ENCODE measurements at places on chromosomes 13 and 19.

- peak; percentile 43 for DNase-seq
Observed at GRCh38 chr19:45171211-45171623, 6.8 kb downstream of the TRAPPC6A start.

DNA sequence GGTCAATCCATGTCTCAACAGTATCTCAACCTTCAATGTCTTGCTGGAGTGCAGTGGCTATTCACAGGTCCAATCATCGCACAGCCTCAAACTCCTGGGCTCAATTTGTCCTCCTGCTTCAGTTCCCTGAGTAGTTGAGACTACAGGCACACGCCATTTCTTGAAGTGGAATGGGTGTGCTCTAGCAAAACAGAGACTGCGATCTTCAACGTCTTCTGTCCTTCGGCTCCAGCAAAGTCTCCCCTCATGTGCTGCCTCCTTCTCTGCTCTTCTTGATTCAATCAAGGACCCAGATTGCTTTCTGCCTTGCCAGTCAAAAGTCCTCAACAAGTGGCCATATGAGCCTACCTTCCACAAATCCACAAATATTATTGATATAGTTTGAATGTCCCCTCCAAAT, 466.7 kb upstream of the MIR17HG start:
- DNase-seq: no peak

- no peak for DNase-seq
Observed at GRCh38 chr13:98989469-98990235, 11.8 kb upstream of the DOCK9 start.

- no peak for DNase-seq
Observed at GRCh38 chr13:42650506-42650905, 76.6 kb downstream of the TNFSF11 start.

DNA sequence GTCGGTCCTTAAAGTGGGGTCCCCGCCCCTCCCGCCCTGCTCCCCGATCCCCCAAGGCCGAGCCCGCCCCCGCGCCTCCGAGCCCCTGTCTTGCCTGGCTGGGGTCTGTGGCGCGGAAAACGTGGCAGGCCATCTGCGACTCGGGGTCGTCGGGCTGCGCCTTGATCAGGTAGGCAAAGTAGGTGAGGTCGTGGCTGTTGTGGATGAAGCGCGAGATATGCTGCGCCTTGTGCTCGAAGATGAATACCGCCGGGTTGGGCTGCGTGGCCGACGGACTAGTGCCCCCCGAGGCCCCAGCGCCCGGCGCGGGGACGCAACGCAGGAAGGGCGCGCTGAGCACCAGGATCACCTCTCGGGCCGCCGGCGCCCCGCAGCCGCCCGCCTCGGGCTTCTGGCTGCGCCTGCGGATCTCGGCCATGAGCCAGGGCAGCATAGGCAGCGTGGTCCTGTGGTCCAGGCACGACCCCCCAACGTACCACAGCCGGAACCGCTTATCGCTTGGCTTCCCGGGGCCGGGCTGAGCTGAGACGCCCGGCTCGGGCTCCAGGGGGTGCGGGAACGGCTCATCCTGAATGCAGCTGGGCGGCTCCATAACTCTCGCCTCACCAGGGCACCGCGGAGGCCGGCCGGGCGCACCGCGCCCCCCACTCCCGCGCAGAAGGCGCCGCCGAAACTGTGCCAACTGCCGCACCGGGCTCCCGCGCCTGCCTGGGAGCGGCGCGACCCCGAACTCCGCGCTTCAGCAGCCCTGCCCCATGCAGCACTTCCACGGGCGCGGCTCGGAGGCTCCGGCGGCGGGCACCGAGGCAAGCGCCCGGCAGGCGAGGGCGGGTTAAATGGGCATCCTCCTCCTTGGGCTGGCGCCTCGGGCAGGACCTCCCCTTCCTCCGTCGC, 546 bp downstream of the TBC1D4 start:
- DNase-seq: peak; percentile 85

- DNase-seq: no peak
Observed at GRCh38 chr19:29606420-29606747, 301 bp downstream of the POP4 start.

DNA sequence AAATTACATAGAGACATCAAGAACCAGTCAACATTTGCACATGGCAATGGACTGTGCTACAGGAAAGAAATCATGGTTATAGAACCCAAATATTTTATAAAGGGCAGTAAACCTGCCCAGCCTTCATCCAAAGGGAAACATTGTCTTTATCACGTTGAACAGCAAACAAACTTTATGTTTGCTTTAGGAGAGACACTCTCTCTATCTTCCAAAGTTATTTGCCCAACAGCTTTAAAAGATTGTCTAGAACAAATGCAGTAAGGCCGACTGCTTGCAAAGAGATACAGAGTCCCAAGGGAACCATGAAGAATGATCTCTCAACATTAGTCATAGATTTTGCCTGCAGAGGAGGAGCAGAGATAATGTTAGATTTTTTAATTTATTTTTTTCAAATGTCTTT, 1323.5 kb upstream of the SLC10A2 start:
- no peak for DNase-seq

- no peak for DNase-seq
Observed at GRCh38 chr13:75550159-75550567, 572 bp downstream of the UCHL3 start.

DNA sequence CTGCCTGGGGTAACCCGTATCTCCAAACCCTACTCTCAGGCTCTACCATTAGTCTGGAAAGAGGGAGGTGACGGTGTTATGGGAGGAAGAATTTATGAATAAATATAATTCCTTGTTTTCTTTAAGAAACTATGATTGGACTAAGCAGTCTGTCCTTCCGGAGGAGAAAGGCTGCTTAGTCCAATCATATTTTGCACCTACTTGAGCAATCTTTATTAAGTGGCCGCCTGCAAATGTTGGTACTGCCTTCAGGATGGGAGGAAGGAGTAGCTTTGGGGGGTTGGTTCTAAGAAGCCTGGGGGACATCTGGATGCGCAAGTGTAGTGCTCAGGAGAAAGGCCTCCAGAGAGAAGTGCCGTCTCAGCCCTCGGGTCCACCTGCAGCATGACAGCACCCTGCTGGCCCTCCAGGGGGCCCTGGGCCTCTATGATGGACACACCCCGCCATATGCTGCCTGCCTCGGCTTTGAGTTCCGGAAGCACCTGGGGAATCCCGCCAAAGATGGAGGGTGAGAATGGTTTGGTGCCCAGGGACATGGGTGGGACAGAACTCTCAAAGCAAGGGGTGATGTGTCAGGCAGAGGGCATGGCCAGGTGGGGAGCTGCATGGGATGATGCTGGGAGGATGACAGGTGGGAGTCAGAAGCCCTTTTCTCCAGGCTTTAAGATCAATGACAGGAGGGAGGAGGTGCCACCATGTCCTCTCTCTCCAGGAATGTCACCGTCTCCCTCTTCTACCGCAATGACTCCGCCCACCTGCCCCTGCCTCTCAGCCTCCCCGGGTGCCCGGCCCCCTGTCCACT, 4.1 kb downstream of the ACP4 start:
- peak; percentile 84 for DNase-seq

- DNase-seq: peak; percentile 72
Observed at GRCh38 chr19:46818812-46819211, 30.4 kb upstream of the SLC1A5 start.

DNA sequence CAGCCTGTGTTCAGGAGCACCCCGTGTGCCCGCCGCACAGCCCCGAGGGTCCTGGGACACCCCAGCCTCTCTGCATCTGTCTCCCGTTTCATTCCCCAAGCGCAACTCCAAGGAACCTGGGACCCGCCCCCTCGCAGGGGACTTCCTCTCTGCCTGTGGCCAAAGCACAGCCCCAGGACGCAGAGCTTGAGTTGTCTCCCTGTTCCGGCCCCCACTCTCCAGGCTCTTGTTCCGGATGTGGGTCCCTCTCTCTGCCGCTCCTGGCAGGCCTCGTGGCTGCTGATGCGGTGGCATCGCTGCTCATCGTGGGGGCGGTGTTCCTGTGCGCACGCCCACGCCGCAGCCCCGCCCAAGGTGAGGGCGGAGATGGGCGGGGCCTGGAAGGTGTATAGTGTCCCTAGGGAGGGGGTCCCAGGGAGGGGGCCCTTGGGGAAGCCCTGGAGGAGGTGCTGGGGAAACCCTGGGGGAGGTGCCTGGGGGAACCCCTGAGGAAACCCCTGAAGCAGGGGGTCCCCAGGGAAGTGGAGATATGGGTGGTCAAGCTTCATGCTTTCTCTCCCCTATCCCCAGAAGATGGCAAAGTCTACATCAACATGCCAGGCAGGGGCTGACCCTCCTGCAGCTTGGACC, 1.3 kb downstream of the HCST start:
- peak; percentile 92 for DNase-seq

- no peak for DNase-seq
Observed at GRCh38 chr19:48946463-48947257, 8.0 kb upstream of the BAX start.

GRCh38 chr19:50393589-50393988, 9.4 kb downstream of the POLD1 start:
- no peak for DNase-seq

DNA sequence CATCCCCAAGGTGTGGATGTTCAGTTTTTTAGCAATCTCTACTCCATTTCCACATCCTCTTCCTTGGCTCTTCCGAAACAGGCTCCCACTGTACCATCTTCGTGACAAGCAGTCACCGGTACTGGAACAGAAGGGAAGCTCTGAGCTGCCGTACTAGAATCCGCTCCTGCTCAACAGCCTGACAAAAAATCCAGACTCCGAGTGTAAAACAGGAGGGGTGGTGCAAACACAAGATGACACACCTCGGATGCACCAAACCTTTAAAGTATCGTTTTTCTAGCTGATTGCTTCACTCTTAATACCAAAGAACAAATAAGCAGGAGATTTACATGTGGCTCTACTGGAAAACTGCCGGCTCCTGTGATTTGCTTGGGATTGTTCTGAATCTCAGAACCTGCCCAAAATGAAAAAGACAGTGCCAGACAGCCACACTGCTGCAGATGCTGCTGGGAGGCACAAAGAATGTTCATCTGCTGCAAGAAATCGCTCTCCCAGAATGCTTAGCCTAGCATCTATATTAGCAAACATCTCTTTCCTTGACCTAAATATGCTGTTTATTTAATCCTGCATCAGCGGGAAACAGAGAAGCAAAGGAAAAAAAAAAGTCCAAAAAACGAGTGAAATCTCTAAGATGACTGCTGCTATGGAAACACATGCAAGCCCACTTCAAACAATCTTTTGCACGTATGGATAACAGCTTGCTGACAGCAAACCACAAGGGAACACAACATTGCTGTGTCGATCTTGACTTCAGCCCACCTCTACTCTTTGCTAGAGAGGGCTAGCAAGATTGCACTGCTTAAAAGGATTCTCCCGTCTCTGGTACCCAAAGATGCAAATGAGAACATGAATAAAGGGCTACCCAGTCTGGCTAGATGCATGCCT, 38.0 kb upstream of the DOCK9 start:
- no peak for DNase-seq

GRCh38 chr13:72637561-72637960, 89.9 kb downstream of the MZT1 start:
- DNase-seq: no peak

DNA sequence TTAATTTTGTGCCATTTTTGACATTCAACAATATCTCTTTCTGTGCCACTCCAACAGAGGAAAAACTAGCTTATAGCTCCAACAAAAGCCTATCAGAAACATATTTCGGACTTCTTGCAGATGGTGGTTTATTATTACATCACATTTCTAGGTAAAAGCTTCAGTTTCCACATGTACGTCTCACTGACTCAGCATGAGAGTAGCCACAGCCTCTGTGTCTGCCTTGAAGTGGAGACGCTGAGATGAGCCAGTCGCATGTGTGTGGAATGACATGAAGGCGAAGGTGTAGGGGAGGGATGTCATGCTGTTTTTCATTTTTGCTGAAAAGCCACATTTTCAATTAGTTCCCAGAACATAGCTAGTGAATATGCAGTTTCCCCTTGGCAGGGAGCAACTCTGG, 598.6 kb downstream of the EFNB2 start:
- DNase-seq: no peak

- DNase-seq: no peak
Observed at GRCh38 chr13:59269476-59269875, 894.3 kb downstream of the DIAPH3 start.

GRCh38 chr13:75685239-75685697, 49.1 kb downstream of the LMO7 start:
- DNase-seq: peak; percentile 65

GRCh38 chr19:38036707-38037611, 130.0 kb downstream of the SIPA1L3 start:
- DNase-seq: no peak

GRCh38 chr19:7832781-7833180, 2.8 kb downstream of the EVI5L start:
- DNase-seq: no peak

DNA sequence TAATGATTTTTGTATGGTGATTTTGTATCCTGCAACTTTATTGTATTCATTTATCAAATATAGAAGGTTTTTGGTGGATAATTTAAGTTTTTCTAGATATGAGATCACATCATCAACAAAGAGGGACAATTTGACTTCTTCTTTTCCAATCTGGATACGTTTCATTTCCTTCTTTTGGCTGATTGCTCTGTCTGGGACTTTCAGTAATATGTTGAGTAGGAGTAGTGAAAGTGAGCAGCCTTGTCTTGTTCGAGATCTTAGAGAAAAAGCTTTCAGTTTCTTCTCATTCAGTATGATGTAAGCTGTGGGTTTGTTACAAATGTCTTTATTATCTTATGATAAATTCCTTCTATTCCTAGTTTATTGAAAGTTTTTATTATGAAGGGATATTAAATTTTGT, 352.0 kb upstream of the DACH1 start:
- DNase-seq: no peak

- no peak for DNase-seq
Observed at GRCh38 chr13:66716538-66716937, 513.6 kb downstream of the PCDH9 start.

DNA sequence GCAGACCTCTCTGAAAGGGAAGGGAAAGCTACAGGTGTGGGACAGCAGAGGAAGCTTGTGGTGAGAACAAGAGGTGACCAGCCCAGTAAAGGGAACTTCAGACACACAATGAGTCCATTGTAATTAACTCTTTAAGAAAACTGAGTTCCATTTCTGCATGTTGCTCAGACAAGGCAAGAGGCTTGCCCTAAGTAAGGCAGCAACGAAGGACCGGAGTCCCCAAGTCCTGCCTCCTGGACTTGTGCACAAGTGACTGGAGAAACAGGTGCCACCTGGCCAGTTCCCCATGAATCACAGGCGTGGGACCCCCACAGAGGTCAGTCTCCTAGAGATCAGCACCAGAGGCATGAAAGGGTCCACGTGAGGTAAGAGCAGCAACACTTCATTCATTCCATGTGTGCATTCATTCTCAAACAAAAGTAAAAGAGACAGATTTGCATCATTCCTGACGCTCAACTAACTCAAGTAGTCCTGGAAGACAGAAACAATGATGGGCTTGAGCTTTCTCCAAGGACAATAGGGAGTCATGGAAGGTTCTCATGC, 14.7 kb upstream of the SIGLEC6 start:
- no peak for DNase-seq
